ENCODE measurements at places on chromosomes 12 and 14. TPM values are rescaled to one million over a fixed set of nuclear protein-coding genes. Genes with fewer than 3 reads are reported as not detected.

The FAM90A1 gene
- total RNA-seq = 0.19 TPM

The PZP gene
- not detected for total RNA-seq

The AQP2 gene
- total RNA-seq = not detected

The NCOR2 gene
- total RNA-seq = 101 TPM

The IRAK3 gene
- total RNA-seq = 0.30 TPM

The ST8SIA1 gene
- 0.19 TPM for total RNA-seq

The EML5 gene
- total RNA-seq = 1.9 TPM

The TAS2R9 gene
- total RNA-seq = not detected

Data from activated naive CD4-positive, alpha-beta T cell treated with anti-CD3 and anti-CD28 coated beads, Interleukin-2, amount 10 ng/mL, durations not matched to agents 5 hours and 36 hours (primary cell).